ENCODE measurements at places on chromosomes 12 and 14.
A peak's percentile ranks its signal among the peaks of the same experiment; 100 is the strongest.

DNA sequence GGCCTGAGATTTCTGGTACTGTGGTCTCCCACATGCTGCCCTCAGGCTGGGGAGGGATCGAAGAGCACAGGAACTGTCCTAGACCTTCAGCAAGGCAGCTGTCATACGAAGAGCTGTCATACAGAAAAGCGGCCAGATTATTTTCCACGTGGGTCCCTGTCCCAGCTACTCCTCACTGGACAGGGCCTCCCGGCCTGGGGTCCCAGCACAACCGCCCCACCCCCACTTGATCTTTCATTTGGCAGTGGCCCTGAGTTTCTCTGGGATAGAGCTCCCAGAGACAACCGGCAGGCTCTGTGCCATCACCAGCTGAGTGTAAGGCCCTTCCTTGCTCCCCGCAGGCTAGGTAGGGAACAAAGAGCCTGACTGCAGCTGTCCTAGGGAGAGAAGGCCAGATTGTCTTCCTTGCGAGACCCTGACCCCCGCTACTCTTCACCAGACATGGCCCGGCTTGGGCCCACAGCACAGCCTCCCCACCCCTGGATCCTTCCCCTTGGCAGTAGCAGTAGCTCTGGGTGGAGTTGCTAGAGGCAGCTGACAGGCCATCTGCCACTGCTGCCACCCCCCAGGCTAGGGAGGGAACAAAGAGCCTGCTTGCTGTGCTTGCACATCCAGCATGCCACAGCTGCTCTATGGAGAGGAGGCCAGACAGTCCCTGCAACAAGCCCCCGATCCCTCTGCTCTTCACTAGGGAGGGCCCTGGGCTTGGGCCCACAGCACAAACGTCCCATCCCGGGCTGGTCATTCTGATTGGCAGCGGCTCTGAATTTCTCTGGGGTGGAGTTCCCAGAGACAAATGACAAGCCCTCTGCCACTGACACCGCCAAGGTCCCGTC, 3.1 kb upstream of the OR4N2 start:
- DNase-seq: no peak

DNA sequence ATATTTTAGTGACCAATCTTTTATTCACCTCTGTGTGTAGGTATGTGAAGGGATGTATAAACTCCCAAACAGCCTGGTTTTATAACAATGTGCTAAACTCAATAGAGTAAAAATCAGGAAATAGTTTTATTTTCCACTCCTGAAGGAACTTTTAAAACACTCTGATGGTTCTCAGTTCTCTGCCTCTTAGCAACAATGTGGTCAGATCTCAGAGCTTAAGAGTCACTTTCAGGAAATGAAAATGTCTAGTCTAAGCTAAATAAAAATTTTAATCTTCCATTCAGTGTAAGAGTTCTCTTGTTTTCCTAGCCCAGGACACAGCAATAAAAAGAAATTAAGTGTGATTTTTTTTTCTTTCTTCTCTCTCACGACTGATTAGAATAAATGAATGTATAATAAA, 718.0 kb downstream of the C12orf50 start:
- DNase-seq: no peak

DNA sequence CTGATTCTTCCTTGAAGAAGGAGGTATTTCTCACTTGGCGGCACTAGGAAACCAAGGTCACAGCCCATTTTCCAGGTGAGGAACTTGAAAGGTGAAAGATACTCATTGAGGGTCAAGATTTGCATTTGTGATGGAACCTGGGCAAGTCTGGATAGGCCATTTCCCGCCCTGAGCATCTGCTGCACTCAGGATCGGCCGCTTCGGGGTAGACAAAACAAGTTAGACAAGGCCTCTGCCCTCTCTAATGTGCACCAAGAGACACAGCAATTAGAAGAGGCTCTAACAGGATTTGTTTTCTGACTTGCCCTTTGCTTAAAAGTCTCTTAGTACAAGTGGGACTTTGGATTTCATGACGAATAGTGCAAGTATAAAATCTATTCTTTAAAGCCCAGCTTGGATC, 167.2 kb downstream of the KTN1 start:
- no peak for DNase-seq

GRCh38 chr12:107805488-107806180, 31.1 kb downstream of the ASCL4 start:
- DNase-seq: no peak

- DNase-seq: peak; percentile 36
These were observed 2.9 kb upstream of the TMEM30B start for GRCh38 chr14:61284001-61284400.

- DNase-seq: no peak
These were observed 143.7 kb downstream of the TTLL5 start for GRCh38 chr14:75804570-75805275.

DNA sequence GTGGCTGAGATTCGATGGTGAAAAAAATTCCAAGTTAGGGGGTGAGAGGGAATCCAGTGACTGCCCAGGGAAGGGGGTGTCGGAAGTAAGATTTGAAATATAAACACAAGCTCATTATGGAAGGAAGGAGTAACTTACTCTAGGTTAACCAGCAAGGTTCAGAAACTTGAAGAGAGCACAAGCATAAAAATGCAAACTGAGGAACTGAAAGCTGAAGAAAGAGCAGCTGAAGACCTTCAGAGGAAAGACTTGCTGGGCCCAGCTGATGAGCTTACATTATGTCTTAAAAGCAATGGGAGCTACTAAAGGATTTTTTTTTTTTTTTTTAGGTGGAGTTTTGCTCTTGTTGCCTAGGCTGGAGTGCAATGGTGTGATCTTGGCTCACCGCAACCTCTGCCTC, 189.7 kb upstream of the GRIN2B start:
- no peak for DNase-seq

DNA sequence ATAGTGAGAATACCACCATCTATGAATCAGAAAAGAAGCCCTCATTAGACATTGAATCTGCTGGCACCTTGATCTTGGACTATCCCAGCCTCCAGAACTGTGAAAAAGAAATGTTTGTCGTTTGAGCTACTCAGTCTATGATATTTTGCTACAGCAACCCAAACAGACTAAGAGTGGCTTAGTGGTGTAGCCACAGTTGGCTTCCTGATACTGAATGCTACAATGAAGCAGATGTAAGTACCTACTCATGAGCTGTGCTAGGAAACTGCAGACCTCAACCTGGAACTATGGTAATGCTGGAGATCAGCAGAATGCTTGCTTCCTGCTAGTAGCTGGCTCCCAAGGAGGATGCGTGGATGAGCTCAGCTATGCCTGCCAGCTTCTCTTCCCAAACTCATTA, 268.6 kb upstream of the CRY1 start:
- DNase-seq: no peak

DNA sequence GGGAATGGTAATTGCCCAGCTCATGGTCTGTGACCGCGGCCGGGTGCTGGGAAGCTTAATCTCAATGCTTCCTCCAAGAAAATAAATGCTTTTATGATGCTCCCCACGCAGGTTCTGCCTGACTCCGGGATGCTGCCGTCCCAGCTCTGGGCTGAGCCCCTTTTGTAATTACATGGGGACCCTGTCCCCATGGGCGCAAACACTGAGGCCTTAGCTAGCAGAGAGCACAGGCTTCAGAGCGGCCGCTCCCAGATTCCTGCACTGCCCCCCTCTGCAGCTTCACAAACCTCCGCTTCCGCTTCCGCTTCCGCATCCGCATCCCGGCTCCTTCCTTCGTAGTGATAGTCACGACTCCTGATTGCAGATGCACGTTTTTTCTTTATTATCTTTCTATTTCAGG, 129.5 kb downstream of the KIF26A start:
- no peak for DNase-seq

DNA sequence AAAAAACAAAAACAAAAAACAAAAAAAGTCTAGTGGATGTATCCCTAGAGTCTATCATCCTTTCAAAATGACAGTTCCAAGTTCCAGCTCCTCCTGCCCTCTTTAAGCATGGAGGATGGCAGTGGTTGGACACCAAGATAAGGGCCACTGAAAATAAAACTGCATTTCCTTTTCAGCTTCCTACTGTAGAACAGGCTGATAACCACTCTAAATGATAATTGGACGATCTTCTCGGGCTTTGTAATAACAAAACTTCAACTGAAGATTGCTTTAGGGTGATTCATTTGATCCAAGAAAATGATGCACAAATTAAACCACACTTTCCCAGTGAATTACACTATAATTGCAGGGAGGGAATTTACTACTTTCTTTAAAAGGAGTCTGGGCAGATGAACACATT, 42.2 kb upstream of the CRACR2A start:
- peak; percentile 10 for DNase-seq

All from activated CD4-positive, alpha-beta T cell treated with anti-CD3 and anti-CD28 coated beads, Interleukin-2, Interleukin-4, amounts not matched to agents 100 ng/mL and 50 ng/mL, durations not matched to agents 16 hours and 8 hours (primary cell).